ENCODE measurements at places on chromosomes 1 and 21.
A peak's percentile ranks its signal among the peaks of the same experiment; 100 is the strongest.

GRCh38 chr1:110370827-110371226 lies 20.0 kb downstream of the SLC16A4 start:
- DNase-seq: no peak

GRCh38 chr1:167761400-167761799 lies 39.6 kb downstream of the MPZL1 start:
- no peak for DNase-seq

DNA sequence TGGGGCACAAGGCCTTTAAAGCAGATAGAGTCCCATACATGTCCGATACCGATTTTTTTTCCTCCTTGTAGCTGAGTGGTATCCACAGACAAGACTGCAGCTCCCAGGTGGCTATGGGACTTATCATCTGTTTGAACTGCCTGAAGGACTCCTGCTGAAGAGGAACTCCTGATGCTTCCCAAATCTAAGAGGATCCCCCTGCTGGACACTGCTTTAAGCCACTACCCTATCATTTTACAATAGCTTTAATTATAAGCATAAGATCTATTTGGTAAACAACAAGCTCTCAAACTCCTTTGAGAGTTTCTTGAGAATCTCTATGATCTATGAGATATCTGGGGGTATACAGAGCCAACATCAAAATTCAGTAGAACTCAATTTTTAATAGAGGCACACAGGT lies 11.7 kb downstream of the NDC1 start:
- DNase-seq: no peak

GRCh38 chr1:240109130-240109529 lies 17.4 kb downstream of the FMN2 start:
- DNase-seq: no peak

DNA sequence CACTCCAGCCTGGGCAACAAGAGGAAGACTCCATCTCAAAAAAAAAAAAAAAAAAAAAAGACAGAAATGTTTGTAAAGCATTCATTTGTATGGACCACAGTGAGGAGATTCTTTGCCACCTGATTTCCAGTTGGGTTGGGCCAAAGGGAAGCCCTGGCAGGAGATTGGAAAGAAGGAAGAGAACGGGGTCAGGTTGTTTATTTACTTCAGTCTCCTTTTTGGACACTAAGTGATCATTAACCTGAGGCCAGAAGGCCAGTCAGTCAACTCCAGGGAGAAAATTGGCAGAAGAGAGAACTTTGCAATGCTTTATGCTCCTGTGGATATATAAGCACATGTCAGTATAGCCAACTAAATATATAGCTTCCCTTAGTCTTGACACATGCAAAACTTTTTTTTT lies 85.9 kb downstream of the NTMT2 start:
- DNase-seq: no peak

GRCh38 chr1:197444755-197445154 lies 176.7 kb downstream of the CRB1 start:
- no peak for DNase-seq

DNA sequence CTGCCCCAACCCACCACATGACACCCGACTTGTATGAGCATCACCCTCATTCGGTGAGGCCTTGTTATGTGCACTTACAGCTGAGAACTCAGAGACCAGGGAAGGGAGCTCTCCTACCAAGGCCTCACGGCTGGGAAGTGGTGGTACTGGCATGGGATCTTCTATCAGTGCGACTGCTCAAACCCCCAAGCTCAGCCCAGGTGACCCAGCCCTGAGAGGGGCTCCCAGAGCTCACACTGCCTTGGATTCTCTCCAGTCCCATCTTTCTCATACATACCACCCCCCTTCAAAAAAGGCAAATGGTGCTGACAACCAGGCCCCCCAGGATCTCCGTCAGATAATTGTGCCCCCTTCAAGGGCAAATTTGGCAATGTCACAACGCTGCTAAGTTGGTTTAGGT lies 777 bp upstream of the PLA2G2F start:
- DNase-seq: no peak

DNA sequence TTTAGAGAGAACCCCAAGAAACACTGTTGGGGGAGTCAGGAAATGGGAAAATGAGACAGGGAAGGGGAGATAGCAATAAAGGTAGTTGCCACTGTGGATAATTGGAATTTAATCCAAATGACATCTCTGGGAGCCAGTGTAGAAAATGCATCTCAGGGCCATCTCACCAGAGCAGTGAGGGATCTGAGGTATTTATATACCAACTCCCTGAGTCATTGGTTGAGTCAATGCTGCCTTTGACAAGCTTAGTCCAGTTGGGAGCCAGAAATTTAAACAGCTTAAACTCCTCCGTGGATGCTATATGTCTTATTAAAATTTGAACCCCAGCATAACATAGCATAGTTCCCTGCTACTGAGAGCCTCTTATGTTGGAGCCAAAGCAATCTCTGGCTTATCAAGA lies 140.3 kb downstream of the SLC30A10 start:
- DNase-seq: no peak

- DNase-seq: peak; percentile 58
Observed at GRCh38 chr1:201309416-201309815, 26.1 kb downstream of the PKP1 start.

GRCh38 chr1:31828926-31829690 lies 13.3 kb upstream of the SPOCD1 start:
- no peak for DNase-seq

- no peak for DNase-seq
Observed at GRCh38 chr1:91781371-91781825, 104.6 kb downstream of the TGFBR3 start.

- DNase-seq: no peak
Observed at GRCh38 chr1:103576065-103576464, 4.7 kb downstream of the AMY2B start.

- DNase-seq: no peak
Observed at GRCh38 chr1:53769184-53769583, 30.2 kb upstream of the GLIS1 start.

- no peak for DNase-seq
Observed at GRCh38 chr21:25961042-25961441, 209.5 kb downstream of the APP start.

DNA sequence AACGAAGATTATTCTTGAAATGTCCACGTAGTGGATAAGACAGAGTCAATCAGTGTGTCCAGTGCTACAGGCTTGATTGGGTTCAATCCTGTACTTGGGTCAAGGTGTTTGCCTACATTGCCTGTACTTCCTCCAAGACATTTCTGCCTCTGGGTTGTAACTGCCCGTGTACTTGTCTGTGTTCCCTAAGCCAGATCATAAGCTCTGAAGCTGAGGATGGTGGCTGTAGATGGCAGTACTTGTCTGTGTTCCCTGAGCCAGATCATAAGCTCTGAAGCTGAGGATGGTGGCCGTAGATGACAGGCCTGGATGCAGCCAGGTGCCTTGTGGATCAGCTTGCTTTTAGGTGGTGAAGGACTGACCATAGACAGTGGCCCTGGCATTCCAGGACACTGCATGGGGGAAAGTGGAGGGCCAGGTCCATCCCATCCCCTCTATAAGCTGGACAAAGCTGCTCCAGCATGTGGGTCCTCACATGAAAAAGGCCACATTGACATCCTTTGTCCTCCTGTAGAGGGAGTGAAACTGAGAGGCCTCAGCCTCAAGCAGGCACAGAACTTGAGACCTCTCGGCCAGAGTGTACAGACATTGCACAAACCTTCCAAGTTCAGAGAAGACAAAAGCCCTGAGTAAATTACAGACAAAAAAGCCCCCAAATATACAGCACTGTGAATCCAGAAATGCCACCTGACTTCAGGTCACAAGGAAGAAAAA lies 2.0 kb upstream of the SRM start:
- DNase-seq: no peak

GRCh38 chr1:241022366-241022765 lies 334.6 kb downstream of the RGS7 start:
- DNase-seq: no peak

GRCh38 chr1:107100331-107100984 lies 40.4 kb upstream of the NTNG1 start:
- no peak for DNase-seq

GRCh38 chr21:46003575-46004007 lies 22.0 kb downstream of the COL6A1 start:
- DNase-seq: peak; percentile 38

- no peak for DNase-seq
Observed at GRCh38 chr1:156994277-156994676, 51.3 kb downstream of the ARHGEF11 start.

DNA sequence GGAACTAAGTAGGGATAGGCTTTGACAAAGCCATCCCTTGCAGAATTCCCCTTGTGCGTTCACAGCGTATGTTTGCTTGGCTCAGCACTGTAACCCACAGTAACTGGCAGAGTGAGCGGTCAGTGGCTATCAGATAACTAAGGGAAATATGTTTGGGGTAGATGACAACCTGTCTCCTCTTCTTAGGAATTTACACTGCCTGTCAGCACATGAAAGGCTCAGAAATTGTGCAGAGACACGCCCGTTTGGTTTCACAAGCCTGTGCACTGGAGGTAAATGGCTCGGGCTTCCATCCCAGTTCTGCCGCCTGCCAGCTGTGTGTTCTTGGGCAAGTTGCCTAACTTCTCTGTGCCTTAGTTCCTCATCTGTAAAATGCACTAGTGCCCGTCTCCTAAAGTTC lies 101.2 kb downstream of the PRDM2 start:
- no peak for DNase-seq

DNA sequence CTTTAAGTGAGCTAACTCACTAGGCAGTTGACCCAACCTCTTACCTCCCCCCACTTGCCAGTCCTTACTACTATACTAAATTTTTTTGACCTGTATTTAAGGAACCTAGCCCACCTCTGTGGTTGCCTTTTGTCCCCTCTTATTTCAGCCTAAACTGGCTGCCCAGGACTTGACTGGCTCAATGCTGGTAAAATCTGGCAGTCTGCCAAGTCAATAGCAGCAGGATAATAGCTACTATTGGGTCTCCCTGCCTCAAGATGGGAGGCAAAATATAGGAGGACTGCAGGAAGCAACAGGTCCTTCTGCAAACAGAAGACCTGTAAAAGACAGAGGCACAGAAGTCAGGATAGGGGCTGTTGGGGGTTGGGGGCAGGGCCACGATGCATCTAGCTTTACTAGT lies 144.2 kb upstream of the POGK start:
- DNase-seq: no peak

GRCh38 chr21:37787456-37787855 lies 128.8 kb downstream of the KCNJ6 start:
- DNase-seq: no peak

DNA sequence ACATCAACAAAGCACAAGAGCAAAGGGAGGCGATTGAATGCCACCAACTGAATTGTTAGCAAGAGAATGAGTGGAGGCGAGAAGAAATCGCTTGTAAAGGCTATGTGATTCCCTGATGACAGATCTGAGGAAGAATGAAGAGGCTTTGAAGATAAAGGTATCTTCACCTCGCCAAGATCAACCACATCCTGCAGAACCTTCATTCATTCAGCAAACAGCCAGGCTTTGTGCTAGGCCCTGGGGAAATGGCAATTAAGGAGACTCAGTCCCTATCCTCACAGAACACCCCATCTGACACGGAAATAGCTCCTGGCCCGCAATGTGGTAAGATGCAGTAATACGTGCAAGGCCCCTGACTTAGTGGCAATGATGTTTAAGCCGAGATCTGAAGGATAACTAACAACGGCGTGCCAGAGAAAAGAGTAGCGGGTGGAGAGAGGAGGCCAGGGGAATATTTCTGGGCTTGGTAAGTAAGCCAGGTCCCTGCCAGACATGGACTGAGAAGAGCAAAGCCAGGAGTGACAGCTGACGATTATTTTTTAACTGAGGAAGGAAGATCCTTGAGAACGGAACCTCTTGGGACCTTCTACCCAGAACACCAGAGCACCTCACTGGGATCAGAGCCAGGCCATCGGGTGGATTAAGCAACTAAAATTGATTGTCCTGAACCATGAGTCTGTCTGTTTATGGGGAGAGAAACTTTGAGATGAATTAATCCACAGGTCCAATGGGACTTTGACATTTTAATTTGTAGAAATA lies 4.6 kb upstream of the VSIG8 start:
- no peak for DNase-seq

DNA sequence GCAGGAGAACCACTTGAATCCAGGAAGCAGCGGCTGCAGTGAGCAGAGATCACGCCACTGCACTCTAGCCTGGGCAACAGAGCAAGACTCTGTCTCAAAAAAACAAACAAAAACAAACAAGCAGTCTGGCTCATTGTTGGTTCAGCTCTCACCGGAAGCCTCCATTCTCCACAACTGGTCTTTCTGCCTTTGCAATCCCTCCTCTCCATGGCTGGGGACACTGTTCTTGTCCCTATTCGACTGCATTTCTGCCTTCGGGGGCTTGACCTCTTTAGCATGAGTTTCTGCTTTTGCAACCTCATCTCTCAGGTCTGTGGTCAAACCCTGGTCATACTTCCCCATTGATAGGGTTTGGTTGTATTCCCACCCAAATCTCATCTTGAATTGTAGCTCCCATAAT lies 216.3 kb upstream of the NR5A2 start:
- DNase-seq: no peak

- DNase-seq: no peak
Observed at GRCh38 chr1:64348961-64349648, 120.8 kb upstream of the CACHD1 start.

GRCh38 chr1:158179301-158180041 lies 1.2 kb upstream of the CD1D start:
- DNase-seq: no peak

GRCh38 chr21:35929901-35930300 lies 130.4 kb downstream of the SETD4 start:
- no peak for DNase-seq

GRCh38 chr1:180248731-180249681 lies 18.9 kb downstream of the LHX4 start:
- DNase-seq: peak; percentile 50

DNA sequence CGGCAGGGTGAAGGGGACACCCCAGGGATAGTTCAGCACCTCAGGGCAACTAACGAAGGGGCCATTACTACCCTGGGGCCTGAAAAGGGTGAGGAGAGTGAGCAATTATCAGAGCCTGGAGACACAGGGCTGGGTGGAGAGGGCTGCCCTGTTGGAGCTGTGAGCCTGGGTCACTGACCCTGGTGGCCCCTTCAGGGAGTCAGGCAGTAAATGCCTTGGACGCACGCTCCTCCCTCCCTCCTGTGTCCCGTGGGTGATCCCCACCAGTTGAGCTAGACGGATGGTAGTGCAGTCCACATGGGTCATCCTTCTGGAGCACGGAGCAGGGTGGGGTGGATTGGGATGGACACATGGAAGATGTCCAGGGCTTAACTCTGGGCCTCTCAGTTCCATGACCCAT lies 305.3 kb downstream of the PTPRU start:
- DNase-seq: no peak

Measured in right forelimb (tissue), 1 donor.